Brain microvascular endothelial cell (primary cell): ENCODE measurements at places on chromosomes 3 and 15.

DNA sequence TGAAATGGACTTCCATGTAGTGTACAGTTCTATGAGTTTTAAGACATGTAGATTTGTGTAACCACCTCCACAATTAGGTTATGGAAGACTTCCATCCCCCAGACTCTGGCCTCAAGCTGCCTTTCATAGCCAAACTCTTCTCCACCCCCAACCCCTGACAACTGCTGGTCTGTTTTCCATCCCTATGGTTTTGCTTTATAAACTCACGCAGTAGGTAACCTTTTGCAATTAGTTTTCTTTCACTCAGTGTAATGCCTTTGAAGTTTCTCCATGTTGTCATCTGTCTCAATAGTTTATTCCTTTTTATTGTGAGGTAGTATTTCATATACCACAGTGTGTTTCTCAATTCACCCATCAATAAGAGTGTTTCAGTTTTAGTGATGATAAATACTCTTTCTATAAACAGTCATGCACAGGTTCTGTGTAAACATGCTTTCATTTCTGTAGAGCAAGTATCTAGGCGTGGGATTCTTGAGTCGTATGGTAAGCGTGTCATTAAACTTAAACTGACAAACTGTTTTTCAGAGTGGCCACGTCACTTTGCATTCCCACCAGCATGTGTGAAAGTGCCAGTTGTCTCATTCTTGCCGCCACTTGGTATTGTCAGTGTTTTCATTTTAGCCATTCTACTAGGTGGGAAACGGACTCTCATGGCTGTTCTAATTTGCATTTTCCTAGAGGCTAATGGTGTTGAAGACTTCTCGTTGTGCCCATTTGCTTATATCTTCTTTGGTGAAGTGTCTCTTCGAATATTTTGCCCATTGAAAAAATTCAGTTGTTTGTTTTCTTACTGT lies 47.3 kb upstream of the ALDH1A3 start:
- DNase-seq = no peak

GRCh38 chr3:100630664-100631063 lies 21.3 kb downstream of the ADGRG7 start:
- no peak for DNase-seq

DNA sequence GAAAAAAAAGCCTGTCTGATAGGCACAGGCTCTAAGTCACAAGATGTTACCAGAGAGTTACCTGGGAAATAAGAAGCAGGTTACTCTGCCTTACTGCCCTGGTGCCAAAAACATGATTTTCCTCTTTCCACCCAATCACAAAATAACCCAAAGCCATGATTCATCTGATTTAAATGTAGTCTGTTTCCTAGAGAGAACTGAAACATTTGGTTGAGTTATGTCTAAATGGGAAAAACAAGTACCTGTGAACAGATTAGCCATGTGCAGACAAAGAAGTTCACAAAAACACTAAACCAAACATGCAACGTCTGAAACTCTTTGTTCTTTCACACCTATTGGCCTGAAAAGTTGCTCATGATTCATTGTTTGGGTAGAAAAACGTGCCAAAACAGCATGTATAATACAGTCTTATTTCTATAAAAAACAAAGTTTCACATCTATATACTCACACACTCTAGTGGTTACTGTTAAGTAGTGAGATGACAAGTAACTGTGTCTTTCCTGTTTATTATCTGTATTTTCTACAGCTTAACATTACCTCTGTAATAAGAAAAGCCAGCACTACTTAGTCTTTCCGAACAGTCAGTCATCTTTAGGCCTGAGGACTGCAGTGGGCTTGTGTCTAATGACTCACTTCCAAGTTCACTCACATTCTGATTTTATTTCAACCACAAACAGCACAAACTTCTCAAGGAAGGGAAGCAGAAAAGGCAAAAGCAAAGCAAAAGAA lies 30.2 kb downstream of the FAM174B start:
- peak; percentile 81 for DNase-seq

- DNase-seq = peak; percentile 20
Measured at GRCh38 chr3:119352034-119352609, 57.9 kb downstream of the ARHGAP31 start.

DNA sequence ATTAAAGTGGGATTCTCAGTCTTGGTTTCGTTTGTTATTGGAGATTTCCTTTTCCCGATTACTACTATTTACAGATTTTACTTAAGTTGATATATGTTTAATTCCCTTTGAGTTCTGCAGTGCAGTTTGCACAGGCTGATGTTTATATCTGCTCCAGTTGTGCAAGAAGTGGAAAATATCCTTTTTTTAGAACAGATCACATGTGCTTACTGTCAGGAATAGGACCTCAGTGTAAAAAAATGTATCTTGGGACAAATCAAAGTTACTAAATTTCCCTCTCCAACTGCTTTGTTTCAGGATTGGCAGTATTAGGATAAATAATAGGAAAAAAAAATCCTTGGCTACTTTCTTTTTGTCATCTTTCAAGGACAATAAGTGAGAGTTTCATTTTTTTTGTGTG lies 6.9 kb downstream of the MITF start:
- no peak for DNase-seq

DNA sequence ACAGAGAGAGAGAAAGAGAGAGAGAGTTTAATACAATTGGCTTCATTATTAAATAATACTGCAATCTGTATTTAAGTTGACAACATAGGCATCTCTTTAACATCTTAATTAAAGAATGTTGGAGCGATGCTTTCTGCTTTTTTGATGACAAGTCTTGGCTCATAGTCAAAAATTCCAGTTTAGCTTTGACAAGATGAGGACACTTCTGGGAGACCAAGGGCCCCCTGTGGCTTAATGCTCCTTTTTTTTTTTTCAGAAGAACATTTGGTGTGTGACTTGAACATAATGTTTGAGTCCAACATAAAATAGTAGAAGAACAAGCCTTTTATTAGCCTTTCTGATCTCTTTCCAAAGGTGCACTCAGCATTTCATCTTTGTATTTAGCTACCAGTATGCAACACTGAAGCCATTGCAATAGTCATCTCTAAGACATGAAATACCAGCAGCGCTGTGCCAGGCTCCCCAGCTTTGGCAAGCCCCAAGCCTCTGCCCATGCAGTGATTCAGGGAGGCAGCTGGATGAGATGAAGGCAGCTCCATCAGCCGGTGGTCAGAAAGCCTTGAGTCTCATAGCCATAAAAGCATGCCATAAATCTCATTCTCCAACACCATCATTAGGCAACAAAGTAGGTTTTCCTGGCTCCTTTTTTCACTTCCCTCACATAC lies 349.4 kb upstream of the SEMA6D start:
- DNase-seq = no peak

DNA sequence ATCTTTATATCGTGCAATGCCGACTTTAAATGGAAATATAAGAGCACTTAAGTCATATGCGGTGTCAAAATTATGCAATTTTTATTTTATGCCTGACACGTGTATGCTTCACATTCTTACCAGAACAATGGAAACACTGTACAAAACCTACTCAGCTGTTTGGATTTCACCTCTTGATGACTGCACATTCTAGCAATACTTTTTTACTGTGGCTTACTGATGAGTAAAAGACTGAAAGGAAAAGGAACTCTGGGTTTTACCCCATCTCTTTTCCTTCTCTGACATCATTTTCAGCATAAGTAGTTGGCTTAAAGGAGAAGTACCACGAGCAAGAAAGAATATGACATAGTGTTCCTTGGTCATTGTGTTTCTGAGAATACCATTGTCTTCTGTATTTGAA lies 142.8 kb downstream of the POLR2M start:
- DNase-seq = no peak

GRCh38 chr3:13866041-13866965 lies 13.6 kb downstream of the WNT7A start:
- no peak for DNase-seq

DNA sequence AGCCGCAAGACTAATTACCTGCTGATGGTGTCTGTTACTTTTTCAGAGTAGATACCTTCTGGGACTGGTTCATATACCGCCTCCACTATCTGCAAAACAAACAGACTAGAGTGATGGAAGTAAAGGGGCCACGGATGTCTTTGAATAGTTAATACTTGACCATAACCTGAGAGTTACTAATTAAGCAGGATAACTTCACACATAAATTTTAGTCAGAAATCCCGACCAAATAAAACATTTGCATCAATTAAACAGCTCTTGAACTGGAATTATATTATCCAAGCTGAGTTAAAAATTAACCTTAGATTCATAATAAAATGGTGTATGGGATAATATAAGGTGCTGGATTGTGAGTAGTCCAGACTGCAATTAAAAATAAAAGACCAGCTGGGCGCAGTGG lies 167.7 kb downstream of the NEK10 start:
- no peak for DNase-seq

- peak; percentile 57 for DNase-seq
Measured at GRCh38 chr3:187286467-187287059, 5.0 kb downstream of the MASP1 start.

- no peak for DNase-seq
Measured at GRCh38 chr3:195162033-195162669, 108.8 kb downstream of the XXYLT1 start.

DNA sequence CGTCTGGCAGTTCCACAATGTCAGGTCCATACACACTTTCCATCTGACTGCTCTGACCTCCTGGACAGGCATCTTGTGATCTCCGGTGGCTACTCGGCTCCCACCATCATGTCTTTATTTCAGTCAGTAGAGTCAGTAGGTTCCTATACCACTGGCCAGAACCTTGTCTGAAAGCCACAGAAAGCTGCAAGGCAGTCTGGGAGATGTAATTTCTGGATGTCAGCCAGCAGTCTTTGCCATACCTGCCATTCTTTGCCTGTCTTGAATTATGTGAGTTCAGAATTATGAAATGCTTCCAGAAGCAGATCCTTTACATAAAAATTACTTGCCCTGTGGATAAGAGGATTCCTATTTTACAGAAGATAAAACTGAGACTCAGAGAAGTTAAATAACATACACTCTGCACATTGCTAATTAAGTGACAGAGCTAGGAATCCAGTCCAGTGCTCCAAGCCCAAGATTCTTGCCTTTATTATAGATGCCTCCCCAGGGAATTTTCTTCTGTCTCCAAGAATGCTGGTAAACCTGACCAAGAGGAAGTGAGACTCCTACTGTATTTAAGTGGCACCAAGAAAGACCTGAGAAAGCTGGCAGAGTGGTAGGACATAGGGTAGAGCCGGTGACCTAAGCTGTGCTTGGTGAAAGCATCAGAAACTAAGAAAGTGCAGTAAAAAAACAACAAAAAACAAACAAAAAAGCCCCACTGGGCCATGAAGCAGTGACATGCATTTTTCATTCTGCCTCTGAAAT lies 75.6 kb downstream of the IQCH start:
- no peak for DNase-seq

GRCh38 chr15:69631978-69632377 lies 179.4 kb downstream of the RPLP1 start:
- no peak for DNase-seq

DNA sequence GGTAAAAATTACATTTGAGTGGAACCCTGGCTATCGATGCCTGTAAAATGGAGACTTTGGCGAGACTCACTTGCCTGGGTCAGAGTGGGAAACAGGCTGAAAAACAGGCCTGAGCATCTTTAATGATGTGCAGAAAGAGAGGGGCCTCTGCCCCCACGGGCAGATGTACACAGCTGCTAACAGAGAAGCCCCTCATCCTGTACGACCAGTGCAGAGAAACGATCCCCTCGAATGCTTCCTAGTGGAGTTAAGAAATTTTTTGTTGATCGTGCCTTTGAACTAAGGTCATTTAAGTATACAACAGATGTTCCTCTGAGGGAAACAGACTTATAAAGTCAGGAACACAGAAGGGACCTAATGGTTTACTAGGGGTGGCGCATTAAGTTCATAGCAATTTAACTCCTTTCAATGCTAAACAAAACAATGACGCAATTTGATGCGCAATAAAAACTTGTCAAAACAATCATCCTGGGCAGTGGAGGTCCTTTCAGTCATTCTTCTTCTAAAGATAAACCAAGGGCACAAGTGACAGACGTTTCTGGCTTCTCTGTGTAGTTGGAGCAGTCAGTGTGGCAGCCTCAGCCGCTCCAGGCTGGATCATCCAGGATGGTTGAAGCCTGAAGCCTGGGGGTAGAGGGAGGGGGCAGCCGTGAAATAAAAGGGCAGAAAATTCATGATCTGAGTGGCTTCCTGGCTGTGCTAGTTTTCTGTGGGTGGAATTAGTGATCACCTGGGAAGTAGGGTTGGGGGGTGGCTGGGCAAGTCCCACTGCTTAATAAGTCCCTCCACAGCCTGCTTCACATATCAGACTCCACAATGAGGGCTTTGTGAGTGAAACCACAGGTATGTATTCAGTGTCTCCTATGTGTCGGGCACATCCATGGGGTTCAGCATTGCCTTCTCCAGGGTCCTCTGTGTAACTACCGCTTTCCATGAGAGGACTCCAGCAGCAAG lies 50.8 kb upstream of the MRPS22 start:
- DNase-seq = no peak

DNA sequence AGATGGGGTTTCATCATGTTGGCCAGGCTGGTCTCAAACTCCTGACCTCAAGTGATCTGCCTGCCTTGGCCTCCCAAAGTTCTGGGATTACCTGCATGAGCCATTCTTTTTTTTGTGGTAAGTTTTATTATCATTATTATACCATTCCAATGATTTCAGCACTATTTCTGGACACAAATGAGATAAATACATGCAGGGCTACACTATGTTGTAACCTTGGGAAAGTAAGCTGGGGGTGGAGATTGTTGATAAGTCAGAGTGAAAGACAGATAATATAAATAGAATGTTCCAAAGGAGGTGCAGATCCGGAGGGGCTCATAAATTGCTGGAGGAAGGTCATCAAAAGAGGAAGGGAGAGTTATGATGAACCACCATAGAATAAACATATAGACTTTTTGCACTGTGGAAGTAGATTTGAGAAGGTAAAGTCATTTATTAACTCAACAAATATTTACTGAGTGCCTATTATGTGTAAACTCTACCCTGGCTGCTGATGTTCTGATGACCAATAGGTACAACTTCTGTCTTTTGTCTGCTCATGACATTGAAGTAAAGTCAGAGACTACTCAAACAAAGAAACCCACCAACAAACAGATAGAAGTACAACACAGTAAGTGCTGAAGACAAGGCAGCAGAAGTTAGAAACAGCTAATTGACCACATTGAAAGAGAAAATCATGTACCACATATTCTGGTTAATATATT lies 478.9 kb upstream of the GOLIM4 start:
- DNase-seq = no peak

DNA sequence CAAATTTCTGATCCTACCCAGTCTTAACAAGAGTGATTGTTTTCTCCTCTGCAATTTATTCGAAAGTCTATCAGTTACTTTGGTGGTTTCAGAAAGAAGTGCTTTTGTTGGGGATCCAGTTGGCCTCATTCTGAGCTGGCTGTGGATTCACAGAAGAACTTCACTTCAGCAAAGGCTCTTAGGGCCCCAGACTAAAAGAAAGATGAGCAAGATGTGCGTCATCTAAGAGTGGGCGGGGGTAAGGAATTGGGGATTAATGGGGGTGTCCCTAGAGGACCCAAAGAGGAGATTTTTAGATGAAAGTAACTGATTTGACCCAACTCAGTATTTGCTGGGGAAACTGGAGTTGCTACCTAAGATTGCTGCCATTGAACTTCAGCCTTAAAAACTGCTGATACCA lies 63.9 kb upstream of the TSEN2 start:
- DNase-seq = no peak

DNA sequence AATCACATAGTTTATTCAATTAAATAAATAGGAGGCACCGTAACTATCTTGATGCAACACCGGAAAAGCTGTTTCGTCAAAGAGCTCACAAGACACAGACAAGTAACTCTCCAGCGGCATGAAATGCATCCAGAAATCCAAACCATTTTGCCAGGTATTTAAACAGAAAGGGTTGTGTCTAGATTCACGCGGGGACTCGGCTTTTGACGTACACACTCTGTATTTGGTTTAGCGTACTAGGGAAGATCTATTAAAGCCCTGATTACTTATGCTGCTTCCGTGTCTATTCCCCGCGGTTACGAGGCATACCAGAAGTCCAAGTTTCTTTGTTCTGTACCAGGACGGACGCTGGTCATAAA lies 718 bp downstream of the BNIP2 start:
- DNase-seq = peak; percentile 58
